H4 (cell line): ENCODE measurements at places on chromosomes 7 and 10. TPM values are rescaled to one million over a fixed set of nuclear protein-coding genes. Genes with fewer than 3 reads are reported as not detected.

The PHKG1 gene
- total RNA-seq, result 0.17 TPM in 1 of 2 replicates, not detected in the other

DNA sequence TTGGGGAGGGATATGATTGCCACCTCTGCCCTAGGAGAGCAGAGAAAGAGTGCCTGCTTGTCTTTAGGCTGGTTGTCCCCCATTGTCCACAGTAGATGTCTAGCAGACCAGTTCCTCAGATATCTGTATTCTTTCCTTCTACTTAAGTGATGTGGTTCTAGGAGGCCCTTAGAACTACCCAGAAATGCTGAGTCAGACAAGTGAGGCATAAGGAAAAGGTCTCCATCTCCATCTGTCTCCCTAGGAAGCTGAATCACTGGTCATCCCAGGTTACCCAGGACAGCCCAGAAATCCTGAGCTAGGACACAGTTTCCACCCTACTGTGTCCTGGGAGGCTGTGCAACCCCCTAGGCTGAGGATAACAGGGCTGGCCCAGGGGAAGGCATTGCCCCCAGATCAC lies 93.4 kb upstream of the INHBA start:
- no peak for DNase-seq

DNA sequence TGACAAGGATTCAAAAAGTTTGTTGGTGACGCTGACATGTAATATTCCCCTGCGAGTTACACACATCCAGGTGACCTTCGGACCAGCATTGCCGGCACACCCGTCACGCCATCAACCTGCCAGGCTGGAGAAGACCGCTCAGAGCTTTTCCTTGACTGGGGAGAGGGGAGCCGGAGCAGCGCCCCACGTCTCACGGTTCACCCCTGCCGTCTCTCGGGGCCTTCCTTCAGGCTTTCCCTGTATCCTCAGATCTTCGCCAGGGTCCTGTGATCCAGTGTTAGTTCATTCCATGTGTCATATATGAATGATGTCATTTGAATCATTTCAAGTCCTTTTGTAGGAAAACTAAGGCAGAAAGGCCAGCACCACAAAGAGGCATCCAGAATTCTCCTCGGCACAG lies 127.8 kb downstream of the MGMT start:
- DNase-seq, result no peak

DNA sequence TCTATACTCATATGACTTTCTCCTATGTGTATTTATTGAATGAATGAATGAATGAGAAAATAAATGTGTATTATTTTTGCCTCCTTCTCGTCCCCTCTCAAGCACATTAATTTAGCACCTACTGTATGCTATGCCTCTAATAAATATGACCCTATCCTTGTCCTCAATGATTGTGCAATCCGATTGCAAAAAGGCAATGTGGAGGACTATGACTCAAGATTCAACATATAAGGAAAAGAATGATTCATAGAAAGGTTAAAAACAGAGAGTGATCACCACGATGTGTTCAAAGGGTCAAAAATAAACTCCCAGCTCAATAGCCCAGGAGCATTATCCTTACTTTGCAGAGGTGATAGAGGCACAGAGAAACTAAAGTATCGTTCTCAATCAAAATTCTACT lies 322.8 kb upstream of the SORCS1 start:
- DNase-seq, result no peak

- DNase-seq, result no peak
These were observed 234.4 kb upstream of the IMMP2L start for GRCh38 chr7:111796671-111797070.

DNA sequence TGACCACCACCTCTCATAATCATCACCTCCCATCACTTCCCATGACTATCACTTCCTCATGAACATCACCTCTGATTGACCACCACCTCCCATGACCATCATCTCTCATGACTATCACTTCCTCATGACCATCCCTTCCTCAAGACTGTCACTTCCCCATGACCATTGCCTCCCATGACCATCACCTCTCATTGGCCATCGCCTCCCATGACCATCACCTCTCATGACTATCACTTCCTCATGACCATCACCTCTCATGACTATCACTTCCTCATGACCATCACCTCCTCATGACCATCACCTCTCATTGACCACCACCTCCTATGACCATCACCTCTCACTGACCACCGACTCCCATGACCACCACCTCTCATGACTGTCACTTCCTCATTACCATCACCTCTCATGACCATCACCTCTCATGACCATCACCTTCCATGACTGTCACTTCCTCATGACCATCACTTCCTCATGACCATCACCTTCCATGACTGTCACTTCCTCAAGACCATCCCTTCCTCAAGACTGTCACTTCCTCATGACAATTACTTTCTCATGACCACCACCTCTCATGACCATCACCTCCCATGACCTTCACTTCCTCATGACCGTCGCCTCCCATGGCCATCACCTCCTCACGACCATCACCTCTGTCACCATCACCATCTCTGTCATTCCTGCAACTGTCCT lies 51.6 kb downstream of the PDGFA start:
- no peak for DNase-seq
